Activated T-helper 2 cell treated with anti-CD3 and anti-CD28 coated beads, Interferon-gamma antibody, Interleukin-2, Interleukin-4, amounts not matched to agents 10 μg/mL and 5 μg/mL and 100 μg/mL, durations not matched to agents 14 hours and 24 hours and 36 hours (primary cell): ENCODE measurements at places on chromosomes 12 and 14.

- no peak for DNase-seq
These were observed 8.3 kb downstream of the KRT7 start for GRCh38 chr12:52241205-52241842.

DNA sequence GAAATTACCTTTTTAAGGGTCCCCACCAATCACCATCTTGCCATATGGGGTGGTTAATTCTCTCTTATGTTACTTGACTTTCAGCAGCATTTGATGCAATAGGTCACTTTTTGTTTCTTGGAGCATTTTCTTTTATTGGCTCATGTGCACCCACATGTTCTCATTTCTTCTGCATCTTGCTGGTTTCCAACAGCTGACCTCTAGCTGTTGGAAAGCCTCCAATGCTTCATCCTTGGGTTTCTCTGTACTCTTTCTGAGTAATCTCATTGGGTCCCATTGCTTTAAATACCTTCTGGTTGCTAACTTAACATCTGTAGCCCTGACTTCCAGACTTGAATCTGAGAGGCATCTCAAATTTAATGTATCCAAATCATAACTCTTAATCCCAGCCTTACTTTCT lies 116.8 kb downstream of the CRADD start:
- DNase-seq, result no peak

GRCh38 chr14:104214431-104215218 lies 76.2 kb downstream of the KIF26A start:
- no peak for DNase-seq

GRCh38 chr12:69580074-69580473 lies 5.2 kb upstream of the CCT2 start:
- no peak for DNase-seq

DNA sequence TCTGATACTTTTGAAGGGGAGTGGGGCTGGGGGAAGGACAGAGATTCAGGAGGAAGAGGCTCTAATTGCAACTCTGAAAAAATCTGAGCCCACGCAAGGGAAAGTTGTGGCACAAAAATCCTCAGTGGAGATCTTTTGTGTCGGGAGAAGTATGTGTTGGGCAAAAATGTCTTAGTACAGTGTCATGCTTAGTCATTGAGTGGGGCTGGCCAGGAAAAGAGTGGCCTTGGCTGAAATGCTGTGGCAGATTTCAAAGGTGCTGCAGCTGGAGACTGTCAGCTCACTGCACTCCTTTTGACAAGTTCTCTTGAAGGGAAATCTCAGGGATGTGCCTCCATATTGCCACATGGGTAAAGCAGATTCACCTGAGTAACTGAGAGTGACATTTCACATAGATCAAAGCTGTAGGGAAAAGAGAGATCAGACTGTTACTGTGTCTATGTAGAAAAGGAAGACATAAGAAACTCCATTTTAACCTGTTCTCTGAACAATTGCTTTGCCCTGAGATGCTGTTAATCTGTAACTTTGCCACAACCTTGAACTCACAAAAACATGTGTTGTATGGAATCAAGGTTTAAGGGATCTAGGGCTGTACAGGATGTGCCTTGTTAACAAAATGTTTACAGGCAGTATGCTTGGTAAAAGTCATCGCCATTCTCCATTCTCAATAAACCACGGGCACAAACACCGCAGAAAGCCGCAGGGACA lies 36.0 kb upstream of the GLIPR1 start:
- DNase-seq, result no peak

DNA sequence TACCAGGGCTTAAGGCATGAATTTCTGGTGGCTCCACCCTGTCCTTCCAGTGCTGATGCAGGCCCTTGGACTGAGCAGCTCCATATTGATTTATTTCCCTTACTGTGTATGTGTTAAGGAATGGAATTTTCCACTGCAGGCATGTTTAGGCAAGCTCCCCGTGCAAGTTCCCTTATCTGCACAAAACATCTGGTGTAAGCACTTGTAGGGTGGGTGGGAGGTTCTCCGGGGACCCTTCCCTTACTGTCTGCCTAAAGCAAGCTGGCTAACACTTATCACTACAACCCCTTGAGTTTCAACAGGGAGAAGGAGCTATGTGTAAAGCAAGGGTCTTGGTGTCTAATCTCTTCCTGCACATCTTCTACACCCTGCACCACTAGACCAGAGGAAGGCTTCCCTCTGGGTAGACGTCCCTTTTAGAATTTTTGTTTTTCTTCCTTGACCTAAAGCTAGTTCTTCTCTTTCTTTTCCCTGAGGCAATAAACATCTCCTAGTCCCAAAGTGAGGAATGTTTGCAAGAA lies 22.0 kb upstream of the DRAM1 start:
- DNase-seq, result no peak

DNA sequence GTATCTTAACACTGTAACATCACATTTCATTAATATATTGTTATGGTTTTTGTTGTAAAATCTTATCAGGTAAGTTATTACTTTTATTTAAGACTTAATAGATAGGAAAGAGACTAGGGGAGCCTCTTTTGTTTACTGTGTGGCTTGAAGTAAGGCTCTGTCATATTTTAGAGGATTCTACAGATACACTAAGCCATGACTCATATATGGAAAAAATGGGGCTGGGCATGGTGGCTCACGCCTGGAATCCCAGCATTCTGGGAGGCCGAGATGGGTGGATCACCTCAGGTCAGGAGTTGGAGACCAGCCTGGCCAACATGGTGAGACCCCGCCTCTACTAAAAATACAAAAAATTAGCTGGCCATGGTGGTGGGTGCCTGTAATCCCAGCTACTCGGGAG lies 23.6 kb upstream of the NPFF start:
- DNase-seq, result no peak

DNA sequence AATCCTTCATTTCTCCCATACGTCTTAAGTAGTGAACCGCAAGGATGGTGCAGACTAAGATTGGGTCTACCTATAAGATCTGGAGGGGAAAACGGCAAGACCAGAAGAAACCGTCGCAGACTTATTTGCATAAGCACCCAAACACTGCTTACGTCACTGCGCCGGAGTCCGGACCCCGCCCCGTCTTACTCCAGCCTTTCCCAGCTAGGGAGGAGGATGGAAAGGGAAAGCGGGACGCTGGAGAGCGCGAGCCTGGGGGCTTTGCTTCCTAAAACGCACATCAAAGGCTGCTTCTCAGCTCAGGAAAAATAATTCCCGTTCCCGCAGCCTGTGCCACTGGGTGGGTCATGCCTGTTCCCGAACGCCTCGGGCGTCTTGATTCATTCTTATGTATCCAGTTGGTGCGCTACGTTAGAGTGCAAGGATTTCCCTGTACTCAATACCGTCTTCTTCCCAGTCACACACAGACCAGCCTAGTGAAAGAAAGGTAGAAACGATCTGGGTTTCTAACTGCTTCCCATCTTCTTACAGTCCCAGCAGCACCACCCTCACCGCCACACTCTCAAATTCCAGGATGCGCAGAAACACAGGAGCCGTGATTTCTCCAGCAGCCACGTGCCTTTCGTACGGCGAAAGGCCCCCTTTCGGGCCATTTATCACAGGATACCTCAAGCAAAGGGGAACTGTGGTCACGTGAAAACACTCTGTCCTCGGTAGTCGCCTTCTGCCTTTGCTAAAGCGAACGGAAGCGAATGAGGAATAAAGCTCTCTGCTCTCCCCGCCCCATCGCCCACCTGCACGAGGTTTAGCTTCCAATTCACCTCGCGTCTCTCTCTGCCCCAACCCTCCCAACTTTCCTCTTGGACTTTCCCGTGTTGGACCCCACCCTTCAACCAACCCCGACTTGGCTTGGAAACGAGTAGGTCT lies 1.1 kb downstream of the SLC6A15 start:
- DNase-seq, result no peak
